Bone marrow (tissue), 2 donors: ENCODE measurements at places on chromosomes 4 and X.

GRCh38 chrX:8845060-8845459 lies 43.9 kb upstream of the FAM9A start:
- DNase-seq = no peak

- no peak for DNase-seq
Observed at GRCh38 chr4:108155373-108155772, 13.4 kb downstream of the LEF1 start.

DNA sequence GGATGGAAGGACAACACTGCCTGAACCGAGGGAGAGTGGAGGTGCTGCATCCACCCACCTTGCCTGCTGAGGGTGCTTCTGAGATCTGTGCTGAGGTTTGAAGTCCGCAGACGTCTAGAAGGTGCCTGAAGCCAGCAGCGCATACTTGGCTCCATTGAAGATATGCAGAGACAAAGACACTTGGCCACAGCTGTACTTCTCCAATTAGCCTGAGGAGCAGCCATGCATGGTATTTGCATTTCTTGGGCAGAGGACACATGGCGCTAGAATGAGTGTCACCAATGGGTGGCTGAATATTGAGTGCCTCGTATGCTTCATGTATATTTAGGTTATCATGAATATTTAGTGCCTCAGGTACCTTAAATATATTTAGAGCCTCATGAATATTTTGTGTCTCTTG lies 128.7 kb upstream of the ATP6AP2 start:
- DNase-seq = no peak

GRCh38 chr4:19583827-19584569 lies 667.7 kb upstream of the SLIT2 start:
- no peak for DNase-seq

- no peak for DNase-seq
Observed at GRCh38 chrX:96379951-96380350, 304.7 kb upstream of the DIAPH2 start.

- no peak for DNase-seq
Observed at GRCh38 chr4:818106-818921, 7.6 kb downstream of the CPLX1 start.

DNA sequence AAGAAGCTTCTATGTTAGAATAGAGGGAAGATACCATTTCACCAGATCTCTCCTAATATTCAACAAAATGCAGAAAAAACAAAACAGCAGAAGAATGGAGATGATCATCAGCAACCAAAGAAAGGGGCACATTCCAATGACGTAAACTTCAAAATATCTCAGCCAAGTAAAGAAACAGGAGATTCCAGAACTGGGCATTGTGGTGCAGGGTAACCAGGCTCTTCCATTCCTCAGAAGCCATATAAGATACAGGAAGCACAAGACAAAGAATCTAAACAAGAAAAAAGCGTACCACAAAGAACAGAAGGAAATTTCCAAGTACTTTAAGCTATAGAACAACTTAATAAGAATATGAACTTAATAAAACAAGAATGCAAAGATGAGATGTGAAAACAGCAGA lies 6.9 kb upstream of the ARMCX4 start:
- DNase-seq = no peak

GRCh38 chr4:176044589-176044951 lies 21.1 kb upstream of the WDR17 start:
- DNase-seq = no peak

- no peak for DNase-seq
Observed at GRCh38 chrX:97026406-97026805, 142.7 kb downstream of the RPA4 start.

- no peak for DNase-seq
Observed at GRCh38 chr4:109016200-109016599, 253.3 kb upstream of the ETNPPL start.

- DNase-seq = no peak
Observed at GRCh38 chrX:131792356-131792749, 230.7 kb upstream of the STK26 start.

DNA sequence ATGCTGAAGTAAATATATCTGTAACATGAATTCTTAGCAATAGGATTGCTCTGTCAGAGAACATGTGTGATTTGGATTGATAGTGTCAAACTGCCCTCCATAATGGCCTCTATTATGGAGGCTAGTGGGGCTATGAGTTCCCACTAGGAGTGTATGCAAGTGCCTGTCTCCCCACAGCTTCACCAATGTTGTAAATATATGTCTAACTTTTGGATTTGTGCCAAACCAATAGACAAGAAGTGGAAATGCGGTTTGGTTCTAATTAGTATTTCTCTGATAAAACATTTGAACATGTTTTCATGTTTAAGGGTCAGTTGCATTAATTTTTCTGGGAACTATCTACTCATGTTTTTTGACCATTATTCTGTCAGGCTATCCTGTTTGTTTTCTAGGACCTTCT lies 28.1 kb downstream of the GPAT3 start:
- DNase-seq = no peak

DNA sequence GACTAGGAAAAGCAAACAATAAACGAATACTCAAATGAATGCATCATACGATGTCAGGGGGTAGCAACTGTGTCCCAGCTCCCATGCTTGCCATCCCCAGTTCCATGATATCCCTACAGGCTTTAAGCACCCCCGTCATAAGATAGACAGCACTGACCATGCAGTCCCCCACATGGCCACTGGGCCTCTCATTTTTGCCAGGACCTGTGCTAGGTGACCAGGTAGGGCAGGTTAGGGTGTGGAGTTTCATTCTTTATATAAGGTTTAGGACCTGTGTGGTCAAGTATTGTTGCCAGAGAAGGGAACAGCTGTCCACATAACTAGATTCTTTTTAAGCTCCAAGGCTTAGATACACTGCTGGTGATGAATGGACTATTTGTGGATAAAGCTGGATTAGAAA lies 9.7 kb downstream of the PPEF2 start:
- DNase-seq = no peak

- no peak for DNase-seq
Observed at GRCh38 chr4:140309124-140309870, 64.1 kb upstream of the SCOC start.

- no peak for DNase-seq
Observed at GRCh38 chr4:104549736-104550135, 55.0 kb upstream of the CXXC4 start.

- no peak for DNase-seq
Observed at GRCh38 chr4:120844528-120844921, 78.0 kb downstream of the PRDM5 start.

GRCh38 chrX:16695079-16695676 lies 17.3 kb downstream of the CTPS2 start:
- peak; percentile 1 for DNase-seq

- no peak for DNase-seq
Observed at GRCh38 chr4:9979101-9979701, 42.1 kb downstream of the SLC2A9 start.

DNA sequence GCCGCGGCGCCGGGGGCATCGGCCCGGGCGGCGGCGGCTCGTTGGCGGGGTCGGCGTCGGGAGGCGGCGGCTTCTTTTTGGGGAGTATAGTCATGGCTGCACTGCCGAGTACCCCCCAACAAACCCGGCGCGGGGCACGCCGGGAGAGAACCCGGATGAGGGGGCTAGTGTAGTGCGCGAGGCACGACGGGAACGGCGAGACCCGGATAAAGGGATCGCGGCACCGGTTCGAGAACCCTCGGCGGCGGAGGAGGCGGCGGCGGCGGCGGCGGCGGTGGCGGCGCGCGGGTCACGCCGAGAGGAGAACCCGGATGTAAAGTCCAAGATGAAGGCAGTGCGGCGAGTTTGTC lies at the start of gene OTUD5:
Gene OTUD5, minus strand, starts transcription at position 131 of the 350 bp plus-strand sequence. Its CDS starts 37 bp downstream, at position 94.
- peak; percentile 50 for DNase-seq

DNA sequence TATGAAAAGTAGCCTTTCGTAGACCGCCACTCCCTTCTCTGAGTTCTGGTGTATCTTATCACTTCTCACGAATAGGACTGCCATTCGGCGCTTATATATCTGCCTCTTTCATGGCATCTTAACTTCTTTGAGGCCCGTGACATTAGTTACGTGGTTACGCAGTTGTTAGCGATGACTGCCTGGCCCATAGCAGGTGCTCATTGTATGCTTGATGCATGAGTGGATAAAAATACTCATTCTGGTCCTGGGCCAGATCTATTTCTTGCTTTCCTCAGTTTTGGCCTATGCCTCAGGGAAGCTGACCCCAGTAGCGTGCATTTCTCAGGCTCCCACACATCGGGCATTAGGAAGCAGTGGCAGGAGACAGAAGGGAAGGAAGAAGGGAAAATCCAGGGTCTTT lies 60.7 kb upstream of the PITX2 start:
- no peak for DNase-seq

DNA sequence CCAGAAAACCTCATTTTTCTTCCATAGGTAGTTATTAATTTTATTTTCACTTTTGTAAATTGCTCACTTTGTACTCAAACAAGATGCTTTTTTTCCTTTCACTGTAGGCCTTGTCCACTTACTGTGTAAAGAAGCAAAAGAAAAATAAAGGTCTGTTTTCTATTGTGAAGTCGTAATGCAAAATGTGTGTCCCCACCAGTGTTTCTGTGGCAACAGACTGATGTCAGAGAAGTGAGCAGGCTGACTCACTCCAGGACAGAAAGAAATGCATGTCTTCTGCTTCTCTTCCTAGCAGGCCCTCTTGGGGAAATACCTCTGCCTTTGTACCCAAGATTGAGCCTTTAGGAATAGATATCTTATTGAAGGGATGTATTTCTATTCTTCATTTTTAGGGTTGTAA lies 30.3 kb downstream of the INPP4B start:
- DNase-seq = no peak

DNA sequence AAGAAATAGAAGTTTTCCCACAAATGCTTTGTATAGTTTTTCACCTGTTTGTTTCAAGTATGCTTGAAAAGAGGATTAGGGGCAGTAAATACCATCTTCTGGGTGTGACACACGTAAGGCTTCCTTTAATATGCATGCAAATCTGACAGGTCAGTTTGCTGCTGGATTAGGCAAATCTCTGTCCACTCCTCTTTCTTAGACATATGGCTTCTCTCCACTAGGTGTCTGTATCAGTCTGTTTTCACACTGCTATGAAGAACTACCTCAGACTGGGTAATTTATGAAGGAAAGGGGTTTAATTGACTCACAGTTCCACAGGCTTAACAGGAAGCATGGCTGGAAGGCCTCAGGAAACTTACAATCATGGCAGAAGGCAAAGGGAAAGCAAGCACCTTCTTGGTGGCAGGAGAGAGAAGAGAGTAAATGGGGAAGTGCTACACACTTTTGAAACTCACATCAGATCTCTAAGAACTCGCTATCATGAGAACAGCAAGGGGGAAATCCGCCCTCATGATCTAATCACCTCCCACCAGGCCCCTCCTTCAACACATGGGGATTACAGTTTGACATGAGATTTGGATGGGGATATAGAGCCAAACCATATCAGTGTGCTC lies 66.9 kb downstream of the TAB3 start:
- no peak for DNase-seq

DNA sequence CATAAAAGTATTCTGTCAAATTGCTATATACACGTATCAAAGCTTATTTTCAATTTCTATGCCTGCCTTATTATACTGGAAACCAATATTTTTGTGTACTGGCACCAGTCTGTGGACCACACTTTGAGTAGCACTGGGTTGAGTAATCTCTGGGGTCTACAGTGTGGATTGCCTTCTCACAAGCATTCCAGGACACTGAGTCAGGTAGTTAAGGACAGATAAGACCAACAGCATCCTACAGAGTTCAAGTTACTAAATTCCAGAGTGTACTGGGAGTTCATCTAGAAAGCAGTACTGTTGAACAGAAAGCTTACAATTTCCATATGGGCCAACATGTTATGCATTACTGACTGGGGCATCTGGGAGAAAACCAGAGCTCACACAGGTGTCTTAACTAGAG lies 61.8 kb downstream of the VMA21 start:
- no peak for DNase-seq

GRCh38 chr4:115607311-115607710 lies 493.9 kb upstream of the NDST4 start:
- DNase-seq = no peak

GRCh38 chr4:179097741-179098140 lies 1655.5 kb upstream of the AGA start:
- no peak for DNase-seq

DNA sequence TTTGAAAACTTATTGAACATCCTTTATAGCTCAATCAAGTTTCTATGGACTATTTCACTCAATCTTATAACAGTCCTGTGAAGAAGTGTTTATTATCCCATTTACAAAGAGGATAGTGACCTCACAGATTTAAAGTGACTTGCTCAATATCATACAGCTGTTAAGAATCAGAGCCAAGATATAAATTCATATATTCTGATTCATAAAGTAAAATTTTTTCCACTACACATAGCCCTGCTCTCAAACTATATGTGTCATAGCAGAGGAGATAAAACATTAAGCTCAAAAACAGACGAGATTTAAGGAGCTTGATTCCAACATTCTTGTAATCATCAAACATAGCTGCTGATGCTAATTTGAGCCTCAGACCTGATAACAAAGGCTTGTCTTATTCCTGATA lies 226.8 kb downstream of the CAMK2D start:
- no peak for DNase-seq

GRCh38 chr4:38306482-38307071 lies 346.4 kb downstream of the PTTG2 start:
- DNase-seq = no peak

DNA sequence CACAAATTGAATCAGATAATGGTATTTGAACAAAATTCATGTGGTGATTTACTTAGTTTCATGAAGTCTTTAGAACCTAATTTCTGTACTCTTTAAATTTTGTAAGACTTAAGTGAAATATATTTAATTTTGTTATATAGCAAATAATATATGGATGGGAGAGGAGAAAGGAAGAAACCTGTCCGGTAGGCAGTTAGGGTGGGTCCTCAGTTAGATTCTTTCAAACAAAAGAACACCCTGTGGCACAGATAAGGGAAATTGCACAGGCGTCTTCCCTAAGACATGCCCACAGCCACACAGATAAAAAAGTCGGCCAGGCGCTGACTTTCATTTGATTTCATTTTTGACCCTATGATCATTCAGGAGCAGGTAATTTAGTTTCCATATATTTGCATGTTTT lies 25.1 kb upstream of the CTSO start:
- DNase-seq = no peak

DNA sequence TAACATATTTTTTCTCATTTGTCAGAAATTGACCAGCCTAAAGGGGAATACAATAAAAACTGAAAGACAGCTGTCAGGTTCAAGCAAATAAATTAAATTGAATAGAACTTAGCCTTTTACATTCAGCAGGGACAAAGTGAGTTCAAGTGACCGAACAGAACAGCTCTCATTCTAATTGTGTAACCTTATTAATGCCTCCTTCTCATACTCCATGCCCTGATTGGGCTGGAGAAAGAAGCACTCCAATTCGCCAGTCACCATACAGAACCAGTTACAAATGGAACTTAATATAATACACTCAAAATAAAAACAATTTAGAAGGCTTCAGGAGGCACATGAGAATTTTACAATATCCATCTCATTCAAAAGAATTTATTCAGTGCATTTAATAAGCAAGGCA lies 8.0 kb downstream of the PPP3CA start:
- no peak for DNase-seq

- DNase-seq = no peak
Observed at GRCh38 chr4:139540161-139540560, 15.9 kb downstream of the SETD7 start.

GRCh38 chrX:11770320-11770719 lies 12.3 kb downstream of the MSL3 start:
- no peak for DNase-seq
